ENCODE measurements at places on chromosomes 3 and 15.

DNA sequence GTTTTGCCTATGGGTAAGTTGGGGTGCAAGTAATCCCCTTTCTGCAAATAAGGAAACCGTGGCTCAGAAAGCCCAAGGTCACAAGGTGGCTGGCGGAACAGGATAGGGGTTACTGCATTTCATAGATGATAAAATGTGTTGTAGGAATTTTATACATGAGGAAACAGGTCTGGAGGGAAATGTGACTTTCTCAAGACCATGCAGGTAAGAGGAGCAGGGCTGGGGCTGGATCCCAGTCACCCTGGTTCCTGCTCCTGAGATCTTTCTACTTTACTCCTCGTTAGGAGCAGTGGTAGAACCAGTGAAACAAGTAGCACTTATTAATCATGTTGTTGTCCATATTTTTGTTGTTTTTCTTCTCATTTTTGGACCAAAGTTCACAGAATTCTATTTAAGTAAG is 63.2 kb downstream of the SSUH2 start:
- no peak for DNase-seq

DNA sequence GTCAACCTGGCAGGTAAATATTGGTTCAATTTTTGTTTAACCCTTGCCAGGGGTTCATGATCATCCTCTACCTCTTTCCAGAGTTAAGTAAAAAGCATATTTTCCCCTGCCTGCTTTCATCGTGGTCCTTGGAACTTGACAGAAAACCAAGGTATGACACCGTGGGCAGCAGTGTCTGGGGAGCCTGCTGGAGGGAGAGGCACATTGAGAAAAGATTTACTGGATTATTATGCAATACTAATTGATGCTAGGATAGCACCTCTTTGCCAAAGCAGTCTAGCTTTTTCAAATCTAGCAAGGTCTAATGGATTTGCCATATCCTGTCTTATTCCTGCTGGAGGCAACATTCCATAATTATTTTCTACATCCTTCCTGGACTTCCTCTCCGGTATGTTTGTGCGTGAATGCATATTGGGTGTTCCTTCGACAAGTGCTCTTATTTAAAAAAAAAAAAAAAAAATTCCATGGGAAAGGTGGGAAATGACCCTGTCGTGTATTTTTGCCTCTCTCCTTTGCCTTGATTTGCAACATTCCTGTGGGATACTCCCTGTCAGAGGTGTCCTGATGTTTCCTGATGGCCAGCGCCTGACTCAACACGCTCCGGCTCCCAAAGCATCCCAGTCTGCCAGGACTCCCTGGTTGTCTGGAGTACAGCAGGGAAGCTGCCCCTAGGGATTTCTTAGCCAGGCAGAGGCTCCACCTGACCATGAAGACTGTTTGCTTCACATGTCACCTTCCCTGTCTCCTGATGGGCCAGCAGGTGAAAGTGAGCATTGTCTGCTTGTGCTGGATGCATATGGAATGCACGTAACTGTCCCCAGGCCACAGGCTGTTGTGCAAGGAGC is 6.3 kb downstream of the BHLHE40 start:
- no peak for DNase-seq

DNA sequence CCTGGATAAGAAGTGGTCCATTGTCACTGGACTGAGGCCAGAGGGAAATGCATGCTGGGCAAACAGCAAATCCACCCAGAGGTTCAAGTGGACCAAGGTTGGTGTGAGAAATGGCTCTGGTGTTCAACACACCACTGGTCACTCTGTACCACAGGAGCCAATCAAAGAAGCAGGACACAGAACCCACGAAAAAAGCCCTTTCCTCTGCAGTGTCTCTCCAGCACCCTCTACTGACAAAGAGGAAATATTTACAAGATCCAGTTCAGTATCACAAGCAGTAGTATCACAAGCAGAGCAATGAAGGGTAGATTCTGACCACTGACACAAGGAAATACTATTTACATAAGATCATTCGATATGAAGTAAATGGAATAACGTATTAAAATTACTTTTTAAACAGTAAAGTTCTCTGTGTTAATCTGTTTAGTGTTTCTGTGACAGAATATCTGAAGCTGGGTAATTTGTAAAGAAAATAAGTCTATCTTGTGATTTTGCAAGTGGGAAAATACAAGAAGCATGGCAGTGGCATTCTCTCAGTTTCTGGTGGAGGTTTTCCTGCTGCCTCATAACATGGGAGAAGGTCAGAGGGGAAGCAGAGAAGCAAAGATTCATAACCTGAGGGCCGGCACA is 390.7 kb downstream of the EFHB start:
- DNase-seq: peak; percentile 41

GRCh38 chr3:183447206-183448001 is 19.0 kb upstream of the MCF2L2 start:
- DNase-seq: peak; percentile 95

DNA sequence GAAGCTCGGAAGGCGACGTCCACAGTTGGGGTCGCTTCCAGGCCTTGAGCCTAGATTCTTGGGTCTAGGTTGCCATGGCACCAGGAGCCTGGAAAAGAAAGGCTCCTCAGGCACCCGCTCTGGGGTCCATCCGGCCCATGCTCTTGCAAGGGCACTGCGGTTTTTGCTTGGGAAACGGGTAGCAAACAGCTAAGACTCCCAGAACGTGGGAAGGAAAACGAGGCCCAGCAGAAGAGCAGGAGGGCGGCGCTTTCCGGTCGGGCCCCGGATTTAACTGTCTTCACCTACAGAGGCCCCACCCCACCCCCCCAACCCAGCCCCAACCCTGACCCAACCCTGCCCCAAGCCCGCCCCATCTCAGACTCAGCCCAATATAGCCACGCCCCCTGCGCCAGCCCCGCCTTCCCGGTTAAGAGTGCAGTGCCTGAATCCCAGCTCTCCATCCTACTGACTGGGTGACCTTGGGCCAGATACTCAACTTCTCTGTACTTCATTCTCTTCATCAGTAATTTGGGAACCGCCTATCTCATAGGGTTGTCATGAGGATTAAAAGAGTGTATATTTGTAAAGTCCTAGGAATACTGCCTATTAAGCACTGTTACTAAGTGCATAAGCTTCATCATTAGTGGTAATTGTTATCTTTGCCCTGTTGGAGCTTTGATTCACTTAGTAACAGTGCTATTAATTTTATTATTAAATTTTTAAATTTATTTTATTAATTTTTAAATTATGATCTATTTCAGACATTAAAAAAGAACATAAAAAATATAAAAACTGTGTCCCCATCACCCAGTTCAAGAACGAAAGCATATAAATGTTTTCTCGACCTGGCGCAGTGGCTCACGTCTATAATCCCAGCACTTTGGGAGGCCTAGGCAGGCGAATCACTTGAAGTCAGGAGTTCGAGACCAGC is 28.4 kb upstream of the SMAD6 start:
- peak; percentile 36 for DNase-seq

Measured in SJCRH30 (cell line).